ENCODE measurements at places on chromosomes 2 and 18. TPM values are rescaled to one million over a fixed set of nuclear protein-coding genes. Genes with fewer than 3 reads are reported as not detected.

TUBA4A gene
- total RNA-seq, result 32.9 TPM

DCDC2C gene
- not detected for total RNA-seq

DYSF gene
- total RNA-seq, result 3.4 TPM

SGO2 gene
- 16.0 TPM for total RNA-seq

HS1BP3 gene
- 34.5 TPM for total RNA-seq

IMMT gene
- 70.7 TPM for total RNA-seq

ORMDL1 gene
- 138 TPM for total RNA-seq

HES6 gene
- 10.5 TPM for total RNA-seq

HOXD11 gene
- total RNA-seq, result not detected

CPO gene
- not detected for total RNA-seq

FOXI3 gene
- not detected for total RNA-seq

CYBRD1 gene
- 62.2 TPM for total RNA-seq

GCG gene
- total RNA-seq, result not detected

NPPC gene
- total RNA-seq, result not detected

AOX1 gene
- total RNA-seq, result 15.2 TPM

NEU2 gene
- total RNA-seq, result not detected

ZNF804A gene
- total RNA-seq, result 4.3 TPM

RNU2-63P gene
- 39.5 TPM for total RNA-seq

PLB1 gene
- total RNA-seq, result 0.06 TPM

ST8SIA5 gene
- total RNA-seq, result not detected

PPP4R1 gene
- total RNA-seq, result 30.6 TPM

ACVR1C gene
- total RNA-seq, result 3.6 TPM

RAB1A gene
- 160 TPM for total RNA-seq

FAM98A gene
- total RNA-seq, result 16.4 TPM

TCF23 gene
- total RNA-seq, result not detected

OSR1 gene
- 5.1 TPM for total RNA-seq

ODC1 gene
- 656 TPM for total RNA-seq

OXER1 gene
- total RNA-seq, result not detected

KLHL29 gene
- 4.3 TPM for total RNA-seq

PIEZO2 gene
- not detected for total RNA-seq

COPS9 gene
- total RNA-seq, result 134 TPM

TMEM247 gene
- total RNA-seq, result not detected

WNT10A gene
- total RNA-seq, result not detected

PSMA8 gene
- total RNA-seq, result not detected

SAP130 gene
- total RNA-seq, result 10.1 TPM

Measured in NCI-H460 (cell line).